ENCODE measurements at places on chromosomes 12 and 14. TPM values are rescaled to one million over a fixed set of nuclear protein-coding genes. Genes with fewer than 3 reads are reported as not detected.

Gene DIO3
- 0.82 TPM for total RNA-seq

Gene AICDA
- total RNA-seq, result not detected

Gene RNU4-1
- under 0.01 TPM for total RNA-seq

Gene NAV3
- 9.0 TPM for total RNA-seq

Gene KRT71
- not detected for total RNA-seq

Gene NPFF
- not detected for total RNA-seq

Gene NTF3
- 1.0 TPM for total RNA-seq

Gene RND1
- total RNA-seq, result 0.41 TPM

Gene PLCZ1
- total RNA-seq, result 0.85 TPM

Gene RDH11
- total RNA-seq, result 134 TPM

Gene DEGS2
- total RNA-seq, result 2.8 TPM

Gene NRDE2
- 21.5 TPM for total RNA-seq

Gene NUMB
- total RNA-seq, result 57.8 TPM

Gene RNASE3
- not detected for total RNA-seq
